Nucleus accumbens (tissue), 56 donors: ENCODE measurements at places on chromosomes 2 and 18.

- DNase-seq, result no peak
Measured at GRCh38 chr2:147541314-147541713, 303.5 kb upstream of the ACVR2A start.

GRCh38 chr2:18650221-18650620 is 60.9 kb upstream of the NT5C1B start:
- DNase-seq, result no peak

DNA sequence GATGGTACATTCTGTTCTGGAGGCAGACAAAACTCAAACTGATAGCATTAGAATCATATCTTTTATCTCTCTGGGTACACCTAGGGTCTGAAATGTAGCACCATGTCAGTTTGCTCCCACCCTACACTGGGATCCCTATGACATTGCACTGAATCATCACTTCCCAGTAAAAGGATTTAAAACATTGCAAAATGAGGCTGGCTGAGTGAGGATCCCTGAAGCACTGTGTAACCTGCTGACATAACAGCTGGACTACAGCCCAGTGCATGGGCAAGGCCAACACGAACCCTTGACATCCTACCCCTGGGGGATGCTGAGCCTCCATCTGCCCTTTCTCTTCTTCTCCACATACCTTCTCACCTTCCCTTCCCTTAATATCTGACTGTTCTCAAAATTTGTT is 253.2 kb downstream of the TTC32 start:
- DNase-seq, result no peak

DNA sequence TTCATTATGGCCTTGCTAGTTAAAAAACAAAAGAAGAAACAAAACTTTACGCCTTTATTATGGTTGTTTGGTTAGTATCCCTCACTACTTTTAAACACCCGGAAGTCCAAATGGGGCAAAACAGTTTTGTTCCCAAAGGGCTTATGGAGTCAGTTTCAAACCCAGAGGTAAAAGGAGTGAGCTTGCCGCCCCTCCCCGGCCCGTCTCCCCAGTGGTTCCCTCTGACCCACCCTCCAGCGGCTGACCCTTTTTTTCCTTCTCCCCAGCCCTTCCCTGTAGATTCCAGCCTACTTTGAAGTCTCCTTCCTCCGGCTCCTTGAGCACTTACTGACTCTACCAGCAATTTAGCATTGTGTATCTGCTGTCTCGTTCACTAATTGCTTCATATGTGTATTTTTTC is 209.2 kb downstream of the ICOS start:
- DNase-seq, result no peak

DNA sequence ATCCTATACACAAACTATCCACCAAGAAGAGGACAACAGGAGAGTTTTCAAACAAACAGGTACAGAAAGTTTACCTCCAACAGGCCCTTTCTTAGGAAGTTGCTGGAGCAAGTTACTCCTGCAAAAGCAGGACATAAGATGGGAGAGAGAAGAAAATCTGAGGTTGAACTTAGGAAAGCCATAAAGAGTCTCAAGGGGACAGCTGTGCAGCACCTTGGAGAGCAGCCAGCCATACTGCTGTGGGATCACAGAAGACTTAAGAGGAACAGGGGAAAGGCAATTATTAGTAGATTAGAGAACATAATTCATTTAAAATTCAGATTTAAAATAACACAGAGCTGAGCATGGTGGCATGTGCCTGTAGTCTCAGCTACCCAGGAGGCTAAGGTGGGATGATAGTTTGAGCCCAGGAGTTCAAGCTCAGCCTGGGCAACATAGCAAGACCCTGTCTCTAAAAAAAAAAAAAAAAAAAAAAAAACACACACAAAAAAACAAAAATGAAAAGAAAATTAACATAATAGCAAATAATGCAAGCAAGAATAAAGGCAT is 148.1 kb upstream of the SIX3 start:
- no peak for DNase-seq

DNA sequence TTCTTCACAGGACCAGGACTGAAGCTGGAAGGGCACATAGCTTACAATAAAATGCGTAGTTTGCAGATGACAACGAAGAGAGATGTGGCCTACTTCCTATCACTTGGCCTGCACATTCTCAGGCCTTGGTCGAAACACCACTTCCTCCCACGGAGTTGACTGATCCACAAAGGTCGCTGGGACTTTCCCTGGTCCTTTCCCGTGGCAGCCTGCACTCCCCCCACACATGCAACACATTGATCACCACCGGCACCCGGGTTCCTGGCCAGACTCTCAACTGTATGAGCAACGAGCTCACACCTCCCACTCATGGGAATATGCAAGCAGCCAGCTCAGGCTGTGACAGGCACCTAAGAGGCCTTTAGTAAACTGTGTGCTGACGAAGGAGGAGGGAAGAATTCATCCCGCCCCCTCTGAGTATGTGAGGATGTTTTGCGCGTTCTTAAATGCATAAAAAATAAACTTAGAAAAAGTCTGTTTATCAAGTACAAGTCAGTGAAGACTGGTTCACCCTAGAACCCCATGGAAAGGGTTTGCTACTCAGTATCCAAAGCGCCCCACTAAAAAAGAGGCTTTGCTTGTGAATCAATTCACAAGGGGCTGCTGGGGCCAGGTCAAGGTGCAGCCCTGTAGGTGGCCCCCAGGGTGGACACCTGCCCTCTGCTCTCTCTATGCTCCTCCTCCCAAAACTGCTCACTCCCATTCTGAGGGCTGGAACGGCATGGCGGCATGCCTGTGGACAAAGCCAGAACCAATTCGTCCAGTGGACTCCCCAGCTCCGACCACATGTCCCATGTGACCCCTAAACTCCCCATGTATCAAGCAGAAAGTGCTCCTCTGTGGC is 154.3 kb downstream of the EIPR1 start:
- DNase-seq, result peak; percentile 8

GRCh38 chr18:69599377-69599776 is 198.7 kb downstream of the DOK6 start:
- DNase-seq, result no peak

DNA sequence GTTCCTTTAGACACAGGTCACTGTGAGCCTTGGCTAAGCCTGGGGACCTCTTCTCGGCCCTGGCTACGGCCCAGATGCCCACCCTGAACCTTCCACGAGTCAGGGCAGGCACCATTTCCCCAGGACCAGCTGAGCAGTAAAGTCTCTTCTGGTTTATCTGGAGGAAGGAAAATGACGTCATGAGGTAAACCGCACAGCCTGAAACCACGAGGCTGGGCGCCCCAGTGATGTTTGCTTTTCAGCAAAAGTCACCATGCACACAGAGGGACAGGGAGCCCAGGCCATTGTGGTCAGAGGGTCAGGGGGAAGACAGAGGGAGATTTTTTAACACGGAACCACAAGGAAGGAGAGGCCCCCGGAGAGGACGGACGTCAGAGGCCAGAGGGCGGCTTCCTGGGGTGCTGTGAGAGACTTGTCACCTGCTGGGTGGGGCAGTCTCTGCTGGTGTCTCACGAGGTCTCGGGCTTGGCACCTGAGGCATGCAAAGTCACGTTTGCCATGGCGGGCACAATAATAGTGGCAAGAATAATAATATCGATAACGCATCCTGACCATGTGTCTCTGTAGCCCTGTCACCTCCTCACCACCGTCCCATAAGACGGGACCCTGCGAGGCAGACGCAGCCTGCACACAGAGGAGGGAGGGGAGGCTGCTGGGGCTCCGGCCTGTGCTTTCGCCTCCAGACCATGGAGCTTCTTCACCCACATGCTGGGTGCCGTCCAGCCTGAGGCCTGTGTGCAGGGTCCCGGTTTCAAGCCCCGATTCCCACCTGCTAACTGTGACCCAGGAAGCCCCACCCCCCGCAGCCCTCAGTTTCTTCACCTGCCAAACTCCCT is 33.2 kb upstream of the FOSL2 start:
- no peak for DNase-seq

- no peak for DNase-seq
Measured at GRCh38 chr18:68519336-68519735, 195.6 kb downstream of the TMX3 start.

GRCh38 chr2:105625632-105626031 is 119.1 kb upstream of the NCK2 start:
- DNase-seq, result no peak

DNA sequence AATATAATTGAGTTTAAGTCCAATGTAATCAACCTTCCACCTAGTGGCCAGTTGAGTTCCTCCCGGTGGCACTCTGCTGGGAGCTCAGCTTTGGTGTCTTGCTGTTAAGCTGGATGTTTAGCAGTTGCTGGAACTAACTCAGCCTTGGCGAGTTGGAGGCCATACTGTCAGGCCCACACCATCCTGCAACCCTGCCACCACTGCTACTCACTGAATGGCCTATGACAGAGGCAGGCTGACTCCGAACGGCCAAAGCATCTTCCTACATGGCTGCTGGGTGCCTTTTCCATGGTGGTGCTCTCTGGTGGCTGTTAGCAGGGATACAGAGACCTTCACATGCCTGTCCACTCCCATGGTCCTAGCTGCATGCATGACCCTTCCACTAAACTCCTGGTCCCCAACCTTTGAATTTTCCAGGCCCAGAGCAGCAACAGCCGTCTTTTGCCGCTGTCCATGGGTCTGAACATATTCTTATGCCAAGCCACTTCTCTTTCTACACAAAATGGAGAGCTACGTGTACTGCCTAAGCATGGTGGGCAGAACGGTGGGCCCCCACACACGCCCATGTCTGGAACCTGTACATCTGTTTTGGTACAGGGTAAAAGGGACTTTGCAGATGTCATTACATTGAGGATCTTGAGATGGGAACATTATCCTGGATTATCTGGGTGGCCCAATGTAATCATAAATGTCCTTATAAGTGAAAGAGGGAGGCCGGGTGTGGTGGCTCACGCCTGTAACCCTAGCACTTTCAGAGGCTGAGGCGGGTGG is 15.0 kb upstream of the TRAF3IP1 start:
- no peak for DNase-seq

- no peak for DNase-seq
Measured at GRCh38 chr2:189530965-189531637, 49.5 kb downstream of the SLC40A1 start.

GRCh38 chr2:120421126-120421829 is 75.3 kb downstream of the INHBB start:
- DNase-seq, result no peak

- DNase-seq, result no peak
Measured at GRCh38 chr2:128626760-128627511, 308.3 kb upstream of the HS6ST1 start.

DNA sequence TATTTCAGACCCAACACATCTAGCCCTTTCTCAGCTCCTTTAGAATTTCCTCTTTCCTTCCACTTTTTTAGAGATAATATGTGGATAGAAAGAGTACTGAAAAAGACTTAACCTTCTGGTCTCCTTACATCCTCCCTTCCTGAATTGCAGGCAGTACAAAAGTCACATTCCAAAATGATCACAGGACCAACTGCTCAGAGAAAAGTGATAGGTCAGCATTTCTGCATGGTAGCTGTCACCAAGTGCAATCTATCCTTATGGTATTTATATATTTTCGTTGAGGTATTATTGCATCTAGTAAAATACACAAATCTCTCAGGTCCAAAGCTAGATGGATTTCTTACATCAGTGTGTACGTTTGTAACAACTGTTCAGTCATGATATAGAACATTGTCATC is 427.5 kb downstream of the LPIN1 start:
- no peak for DNase-seq

DNA sequence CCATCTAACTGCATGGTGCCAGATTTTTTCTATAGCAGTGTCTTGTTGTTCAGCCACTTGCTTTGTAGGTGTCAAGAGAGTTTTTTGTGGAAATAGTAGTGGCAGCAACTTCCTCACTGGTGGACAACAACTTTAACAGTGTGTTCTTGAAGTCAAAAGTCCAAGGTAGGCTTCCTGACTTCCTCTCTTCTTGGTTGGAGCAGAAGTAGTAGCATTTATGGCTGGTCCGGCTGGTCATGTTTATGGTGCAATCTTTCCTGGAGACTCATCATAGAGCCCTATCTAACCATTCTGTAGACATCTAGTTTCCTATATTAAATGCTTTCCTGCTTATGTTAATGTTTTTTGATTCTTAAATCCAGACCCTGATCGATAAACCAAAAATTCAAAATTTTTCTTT is 11.7 kb downstream of the GPR75 start:
- DNase-seq, result no peak

GRCh38 chr2:120289221-120289906 is 36.7 kb downstream of the RALB start:
- no peak for DNase-seq

- no peak for DNase-seq
Measured at GRCh38 chr2:6970551-6970950, 53.3 kb downstream of the RNF144A start.

DNA sequence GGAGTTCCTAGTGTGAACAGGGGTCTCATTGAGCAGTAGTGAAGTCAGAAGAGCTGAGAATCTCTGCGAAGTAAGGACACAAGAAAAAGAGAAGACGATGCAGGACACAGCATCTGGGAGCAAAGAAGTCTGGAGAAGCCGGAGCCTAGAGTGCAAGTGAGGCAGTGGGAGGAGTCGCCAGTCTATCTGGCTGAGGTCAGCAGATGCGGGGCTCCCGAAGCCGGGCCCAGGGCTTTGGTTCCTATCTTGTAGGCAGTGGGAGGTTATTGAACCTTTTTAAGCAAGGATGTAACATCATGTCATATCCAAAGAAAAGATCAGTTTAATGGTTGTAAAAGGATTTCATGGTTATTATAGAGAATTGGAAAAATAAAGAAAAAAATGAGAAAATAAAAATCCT is 90.8 kb upstream of the KCTD1 start:
- DNase-seq, result no peak

DNA sequence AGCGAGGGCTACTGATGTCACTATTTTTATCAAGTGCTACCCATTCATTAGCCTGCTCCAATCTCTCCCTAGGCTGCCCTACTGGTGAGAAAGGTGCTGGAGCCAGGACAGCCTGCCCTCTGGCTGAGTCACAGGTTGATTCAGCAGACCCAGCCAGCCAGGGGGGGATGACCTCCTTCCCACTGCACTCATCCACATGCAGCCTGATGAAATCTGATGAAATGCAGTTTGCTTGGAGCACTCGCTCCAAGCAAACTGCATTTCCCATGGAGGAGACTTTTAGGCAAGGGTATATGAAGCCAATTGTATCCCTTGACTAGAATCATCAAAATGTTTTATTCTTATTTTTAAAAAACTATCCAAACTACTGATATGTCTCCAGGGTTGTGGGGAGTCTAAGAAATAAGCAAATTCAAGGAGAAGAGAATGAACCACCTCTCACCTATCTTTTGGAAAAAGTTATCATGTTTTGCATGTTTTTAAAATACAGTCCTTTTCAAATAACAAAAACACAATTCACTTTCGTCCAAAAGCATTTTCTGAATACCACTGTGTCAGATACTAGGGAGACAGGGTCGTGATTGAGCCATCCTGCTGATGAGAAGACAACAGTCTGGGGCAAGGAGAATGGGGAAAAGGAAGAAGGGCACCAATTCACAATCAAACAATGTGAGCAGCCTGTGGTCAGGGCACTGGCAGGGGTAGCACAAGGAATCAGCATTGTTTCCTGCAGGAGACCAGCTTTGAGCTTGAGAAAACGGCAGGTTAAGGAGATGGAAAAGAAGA is 128.3 kb downstream of the AFF3 start:
- no peak for DNase-seq

GRCh38 chr2:46006473-46007025 is 290.7 kb upstream of the EPAS1 start:
- no peak for DNase-seq

GRCh38 chr2:15800495-15801329 is 139.6 kb upstream of the MYCN start:
- DNase-seq, result peak; percentile 91
